ENCODE measurements at places on chromosomes 12 and 14.

DNA sequence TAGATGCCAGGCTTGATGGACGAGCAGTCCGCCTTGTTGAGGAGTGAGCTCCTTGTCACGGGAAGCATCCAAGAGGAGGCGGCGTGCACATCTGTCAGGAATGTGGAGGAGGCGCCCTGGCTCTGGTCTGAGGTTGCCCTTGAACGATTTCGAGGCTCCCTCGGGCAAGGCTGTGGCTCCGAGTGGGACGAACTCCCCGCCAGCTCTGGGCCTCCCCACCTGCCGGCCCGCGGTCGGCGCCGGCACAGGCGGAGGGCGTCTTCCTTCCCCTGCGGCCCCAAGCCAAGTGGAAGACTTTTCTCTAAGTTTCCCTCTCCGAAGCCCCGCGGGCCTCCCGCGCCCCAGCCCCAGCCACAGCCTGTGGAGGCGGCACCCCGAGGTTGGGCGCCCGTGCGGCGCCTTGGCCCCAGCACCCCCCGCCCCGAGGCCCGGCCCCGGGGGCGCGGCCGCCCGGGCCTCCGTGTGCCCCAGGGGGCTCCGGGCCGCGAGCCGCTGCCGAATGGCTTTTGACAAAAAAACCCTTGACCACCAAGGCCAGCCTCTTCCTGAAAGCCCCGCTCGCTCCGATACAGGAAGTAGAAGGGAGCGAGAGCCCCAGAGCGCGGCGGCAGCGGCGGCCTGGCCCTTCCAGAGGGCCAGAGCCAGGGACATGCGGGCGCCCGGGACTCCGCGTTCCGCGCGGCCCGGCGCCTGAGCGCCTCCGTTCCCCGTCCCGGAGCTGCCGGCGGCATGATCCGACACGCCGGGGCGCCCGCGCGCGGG is at the start of gene RIN3:
Gene RIN3, plus strand, starts transcription at position 578 of the 762 bp plus-strand sequence. Its CDS starts 152 bp downstream, at position 730.
- DNase-seq, result peak; percentile 66

DNA sequence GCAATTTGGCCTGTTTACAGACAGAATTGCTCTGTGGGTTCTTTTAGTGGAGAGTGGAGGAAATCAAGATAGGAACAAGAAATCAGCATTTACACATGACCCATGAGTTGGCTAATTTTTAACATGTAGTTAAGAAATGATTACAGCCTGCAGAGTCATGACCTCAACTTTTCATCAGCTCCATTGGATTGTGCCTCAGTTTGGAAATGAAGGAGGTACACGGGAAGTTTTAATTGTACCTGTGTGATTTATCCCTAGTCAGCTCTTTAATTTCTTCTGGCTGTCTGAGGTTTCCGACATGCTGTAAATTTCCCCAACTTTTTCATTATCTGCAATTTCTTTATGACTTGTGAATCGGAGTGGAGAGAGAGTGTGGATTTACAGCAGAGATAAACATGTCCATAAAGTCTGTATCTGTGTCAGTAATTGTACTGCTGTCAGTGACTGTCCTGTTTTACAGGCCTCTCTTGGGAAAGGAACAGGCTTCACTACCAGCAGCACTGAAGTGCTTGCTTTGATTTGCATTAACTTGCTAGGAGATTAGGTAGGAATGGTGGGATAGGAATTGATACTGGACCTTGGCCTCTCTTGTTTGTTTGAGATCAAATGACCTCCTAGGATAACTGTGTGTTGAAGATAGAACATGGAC is 49.2 kb downstream of the LIN52 start:
- no peak for DNase-seq

GRCh38 chr12:98745578-98746391 is 100.7 kb downstream of the APAF1 start:
- DNase-seq, result no peak

GRCh38 chr12:121388421-121388981 is 11.4 kb upstream of the RNF34 start:
- DNase-seq, result no peak

- no peak for DNase-seq
Observed at GRCh38 chr12:111386885-111387284, 18.0 kb upstream of the PHETA1 start.

DNA sequence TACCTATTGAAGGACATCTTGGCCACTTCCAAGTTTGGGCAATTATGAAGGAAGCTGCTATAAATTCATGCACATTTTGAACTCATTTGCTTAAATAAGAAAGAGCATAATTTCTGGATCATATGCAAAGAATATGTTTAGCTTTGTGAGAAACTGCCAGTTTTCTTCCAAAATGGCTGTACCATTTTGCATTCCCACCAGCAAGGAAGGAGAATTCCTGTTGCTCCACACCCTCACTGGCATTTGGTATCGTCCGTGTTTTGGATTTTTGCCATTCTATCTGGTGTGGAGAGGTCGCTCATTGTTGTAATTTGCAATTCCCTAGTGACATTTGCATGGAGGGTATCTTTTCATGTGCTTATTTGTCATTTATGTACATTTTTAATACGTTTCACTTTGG is 339.3 kb downstream of the DAD1 start:
- no peak for DNase-seq

GRCh38 chr14:39912192-39913100 is 480.2 kb upstream of the FBXO33 start:
- no peak for DNase-seq

DNA sequence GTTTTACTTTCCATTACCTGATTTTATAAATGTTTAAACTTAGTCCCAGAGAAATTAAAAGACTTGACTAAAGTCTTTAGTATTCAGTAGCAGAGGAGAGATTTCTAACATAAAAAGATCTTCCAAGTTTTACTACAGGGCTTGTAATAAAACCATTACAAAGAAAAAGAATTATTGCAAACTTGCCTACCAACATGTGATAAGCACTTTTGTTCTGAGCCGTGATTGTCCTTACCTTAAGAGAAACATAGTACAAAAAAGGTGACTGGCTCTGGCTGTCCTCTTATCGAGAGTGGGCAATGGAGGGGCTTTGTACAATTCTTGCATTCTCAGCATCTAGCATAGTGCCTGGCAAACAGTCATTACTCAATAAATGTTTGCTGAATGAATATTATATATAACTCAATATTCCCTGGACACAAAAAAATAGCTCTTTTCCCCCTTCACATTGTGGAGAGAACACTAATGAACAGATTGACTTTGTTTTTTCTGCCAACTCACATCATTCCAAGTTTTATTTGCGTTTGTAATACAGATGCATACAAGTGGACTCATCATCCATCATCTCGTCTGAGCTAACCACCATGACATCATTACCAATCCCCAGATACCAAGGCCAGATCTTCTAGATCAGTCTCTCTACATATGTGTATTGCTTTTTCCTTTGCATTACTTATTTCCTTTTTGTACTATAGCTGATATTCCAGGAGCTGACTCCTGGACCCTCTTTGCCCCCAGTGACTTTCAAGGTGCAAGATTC is 192.8 kb upstream of the EEA1 start:
- DNase-seq, result no peak

GRCh38 chr14:81302638-81303037 is 81.9 kb upstream of the GTF2A1 start:
- DNase-seq, result no peak

All from CD4-positive, alpha-beta T cell treated with Interleukin-15 for 1 hour (primary cell).